ENCODE measurements at places on chromosomes 7 and 10. TPM values are rescaled to one million over a fixed set of nuclear protein-coding genes. Genes with fewer than 3 reads are reported as not detected.

SLC16A12 gene
- 0.29 TPM for total RNA-seq

PGAM2 gene
- total RNA-seq = 0.76 TPM

ZNF32 gene
- total RNA-seq = 81.8 TPM

C7orf57 gene
- total RNA-seq = not detected

- DNase-seq = peak; percentile 30
These were observed 1.5 kb upstream of the PARD3 start for GRCh38 chr10:34816501-34817002.

- no peak for DNase-seq
These were observed 83.8 kb downstream of the ELMO1 start for GRCh38 chr7:37364856-37365255.

DNA sequence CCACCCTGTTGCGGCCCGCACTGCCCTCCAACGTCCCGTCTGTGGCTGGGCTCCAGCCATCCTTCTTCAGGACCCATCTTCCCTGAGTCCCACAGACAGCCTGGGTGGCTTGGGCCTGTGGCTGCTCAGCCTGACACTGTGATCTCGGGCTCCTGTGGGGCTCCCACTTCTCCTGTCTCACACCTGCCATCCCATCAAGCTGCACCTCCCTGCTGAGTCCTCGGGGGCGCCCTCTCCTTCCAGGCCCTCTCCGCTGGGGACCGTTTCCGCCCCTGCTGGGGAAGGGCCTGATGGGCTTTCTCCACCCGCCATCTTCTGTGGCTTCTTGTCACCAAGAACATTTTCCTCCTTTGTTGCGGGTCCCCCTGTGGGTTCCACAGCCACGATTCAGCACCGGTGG, 173.8 kb upstream of the PPP2R2D start:
- no peak for DNase-seq

GRCh38 chr10:10938676-10939075, 79.0 kb upstream of the CELF2 start:
- no peak for DNase-seq

- DNase-seq = no peak
These were observed 387.5 kb downstream of the CCSER2 start for GRCh38 chr10:84715911-84716310.

DNA sequence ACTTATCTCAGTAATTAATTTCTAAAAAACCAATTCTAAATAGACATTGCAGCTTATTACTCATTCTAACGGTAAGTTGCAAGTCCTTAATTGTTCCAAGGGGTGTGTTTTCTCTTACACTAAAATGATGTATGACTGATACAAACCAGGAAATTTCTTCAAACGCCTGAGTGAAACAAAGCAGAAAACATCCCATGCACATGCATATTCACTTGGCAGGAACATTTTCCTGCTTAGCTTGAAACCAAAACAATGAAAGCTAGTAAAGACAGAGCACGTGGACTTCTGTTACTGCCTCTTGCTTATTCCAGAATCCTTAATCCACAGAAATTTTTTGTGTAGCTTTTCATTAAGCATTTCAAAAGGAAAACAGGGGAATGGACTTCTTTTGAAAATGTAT, 187.7 kb downstream of the MTERF1 start:
- DNase-seq = no peak

DNA sequence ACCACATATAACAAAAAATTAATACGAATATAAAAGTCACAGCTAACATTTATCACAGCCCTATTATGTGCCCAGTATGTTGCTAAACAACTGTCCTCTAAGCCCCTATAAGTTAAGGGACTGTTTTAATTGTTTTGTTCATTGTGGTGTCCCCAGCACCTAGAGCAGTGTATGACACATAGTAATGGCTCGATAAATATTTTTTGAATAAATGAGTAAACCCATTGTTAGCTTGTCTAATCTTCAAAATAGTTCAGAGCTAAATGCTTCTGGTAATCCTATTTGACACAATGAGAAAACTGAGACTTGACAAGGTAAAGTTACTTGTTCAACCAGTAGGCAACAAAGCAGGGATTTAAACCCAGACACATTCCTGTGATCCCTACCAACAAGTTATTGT, 78.4 kb upstream of the NEUROD6 start:
- DNase-seq = no peak

DNA sequence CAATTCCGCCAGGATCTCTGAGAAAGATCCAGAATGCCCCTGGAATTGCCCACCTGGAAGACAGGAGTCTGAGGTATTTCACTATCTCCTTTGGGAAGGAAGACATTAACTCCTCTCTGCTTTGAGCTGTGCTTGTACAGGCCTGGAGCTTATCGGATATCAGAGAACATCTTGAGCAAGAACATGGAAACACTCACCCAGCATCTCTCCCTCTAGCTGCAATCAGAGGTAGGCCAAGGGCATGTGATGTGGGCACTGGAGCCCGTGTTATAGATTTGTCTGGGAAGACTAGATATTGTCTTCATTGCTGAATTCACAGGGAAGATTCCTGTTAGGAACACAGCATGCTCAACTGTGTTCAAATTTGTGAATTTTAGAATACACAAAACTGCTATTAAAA, 233.9 kb downstream of the PHF14 start:
- no peak for DNase-seq
